ENCODE measurements at places on chromosomes 3 and 15.

- DNase-seq = no peak
Observed at GRCh38 chr3:173676094-173676493, 278.6 kb downstream of the NLGN1 start.

- DNase-seq = no peak
Observed at GRCh38 chr3:7520059-7520458, 659.1 kb downstream of the GRM7 start.

DNA sequence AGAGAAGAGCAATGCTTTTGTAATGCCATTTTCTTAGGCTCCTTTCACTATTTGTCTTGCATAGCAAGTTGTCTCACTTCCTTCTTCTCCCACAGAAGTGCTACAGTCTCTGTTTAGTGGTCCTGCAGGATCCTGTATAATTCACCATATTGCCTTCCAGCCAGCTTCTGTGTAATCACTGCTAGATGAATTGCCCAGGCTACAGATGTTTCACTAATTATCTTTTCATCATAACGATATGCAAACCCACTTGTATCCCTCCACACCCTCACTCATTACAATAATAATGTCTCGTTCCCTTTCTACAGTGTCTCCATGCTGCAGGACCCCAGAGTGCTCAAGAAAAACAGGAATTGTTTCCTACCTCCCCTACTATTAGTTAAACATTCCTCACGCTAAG, 402.9 kb downstream of the TBL1XR1 start:
- no peak for DNase-seq

GRCh38 chr3:59839810-59840515, 790.1 kb upstream of the CFAP20DC start:
- peak; percentile 8 for DNase-seq

DNA sequence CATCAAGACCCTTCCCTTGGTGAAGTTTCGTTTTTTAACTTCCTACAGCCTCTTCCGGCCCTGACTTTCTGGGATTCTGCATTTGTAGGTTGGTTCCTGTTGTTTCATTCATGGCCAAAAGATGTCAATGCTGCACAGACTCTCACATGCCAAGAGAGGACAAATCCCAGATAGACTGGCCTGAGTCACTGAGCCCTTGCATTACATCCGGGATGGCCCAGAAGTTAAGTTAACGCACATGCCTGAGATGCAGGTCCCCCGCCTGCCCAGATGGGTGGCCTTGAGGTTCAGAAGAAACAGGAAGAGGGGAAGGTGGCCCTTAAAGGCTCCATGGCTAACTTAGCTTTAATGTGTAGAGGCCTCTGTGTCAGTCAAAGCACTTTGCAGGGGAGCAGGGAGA, 51.6 kb upstream of the SRGAP3 start:
- DNase-seq = no peak

DNA sequence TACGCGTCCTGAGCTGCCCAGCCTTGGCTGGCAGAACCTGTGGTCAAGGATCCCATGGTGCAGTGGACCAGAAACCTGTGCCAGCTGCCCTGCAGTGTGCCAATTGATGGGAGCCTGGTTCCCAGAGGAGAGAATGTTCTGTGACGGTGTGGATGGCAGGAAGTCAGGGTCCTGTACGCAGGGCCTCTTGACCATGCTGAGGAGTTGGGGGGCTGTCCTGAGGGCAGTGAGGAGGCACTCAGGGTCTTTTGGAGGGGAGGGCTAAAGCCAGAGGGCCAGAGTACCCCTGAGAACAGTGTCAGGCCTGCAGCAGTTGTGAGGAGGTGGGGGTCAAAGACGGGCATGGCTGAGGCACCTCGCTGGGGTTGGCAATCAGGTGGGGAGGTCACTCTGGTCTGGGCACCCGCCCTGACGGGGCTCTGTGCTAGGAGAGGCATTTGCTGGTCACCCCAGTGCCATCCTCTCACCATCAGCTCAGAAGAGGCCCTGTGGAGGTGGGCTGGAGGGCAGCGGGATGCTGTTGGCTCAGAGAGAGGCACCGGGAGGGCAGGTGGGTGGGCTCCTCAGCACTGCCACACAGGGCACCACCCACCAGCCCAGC, 61.0 kb downstream of the SCN5A start:
- DNase-seq = no peak

- no peak for DNase-seq
Observed at GRCh38 chr3:89533275-89533674, 425.9 kb downstream of the EPHA3 start.

GRCh38 chr3:159679900-159680299, 308.7 kb upstream of the IL12A start:
- no peak for DNase-seq

GRCh38 chr3:8607234-8608040, 37.2 kb downstream of the SSUH2 start:
- no peak for DNase-seq

DNA sequence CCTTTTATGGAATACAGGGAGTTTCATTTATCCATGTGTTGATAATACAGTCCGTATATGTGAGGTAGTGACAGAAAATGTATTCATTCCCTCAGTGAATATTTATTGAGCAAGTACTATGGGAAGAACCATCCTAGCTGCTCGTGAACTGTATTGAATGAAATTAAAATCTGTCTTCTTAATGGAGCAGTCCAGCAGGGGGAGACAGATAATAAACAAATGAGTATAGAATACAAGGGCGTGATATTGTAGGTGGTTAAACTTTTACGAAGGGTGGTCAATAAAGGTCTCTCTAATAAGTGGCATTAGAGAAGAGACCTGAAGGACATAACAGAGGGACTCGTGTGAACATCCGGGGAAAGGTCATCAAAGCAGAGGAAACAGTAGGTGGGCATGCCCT, 62.7 kb upstream of the OSTN start:
- no peak for DNase-seq

- no peak for DNase-seq
Observed at GRCh38 chr3:24498391-24498790, 3.7 kb upstream of the THRB start.

DNA sequence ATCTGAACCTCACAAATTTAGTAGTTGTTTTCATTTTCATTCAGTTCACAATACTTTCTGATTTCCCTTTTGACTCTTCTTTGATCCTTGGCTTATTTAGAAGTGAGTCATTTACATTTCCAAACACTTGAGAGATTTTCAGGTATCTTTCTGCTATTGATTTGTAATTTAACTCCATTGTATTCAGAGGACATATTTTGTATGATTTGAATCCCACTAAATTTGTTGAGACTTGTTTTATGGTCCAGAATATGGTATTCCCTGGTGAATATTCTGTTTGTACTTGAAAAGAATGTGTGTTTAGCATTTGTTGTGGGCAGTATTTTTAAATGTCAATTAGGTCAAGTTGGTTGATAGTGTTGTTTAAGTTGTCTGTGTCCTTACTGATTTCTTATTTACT, 29.6 kb downstream of the FAN1 start:
- DNase-seq = no peak

GRCh38 chr3:117688583-117688982, 979.0 kb downstream of the TUSC7 start:
- no peak for DNase-seq

DNA sequence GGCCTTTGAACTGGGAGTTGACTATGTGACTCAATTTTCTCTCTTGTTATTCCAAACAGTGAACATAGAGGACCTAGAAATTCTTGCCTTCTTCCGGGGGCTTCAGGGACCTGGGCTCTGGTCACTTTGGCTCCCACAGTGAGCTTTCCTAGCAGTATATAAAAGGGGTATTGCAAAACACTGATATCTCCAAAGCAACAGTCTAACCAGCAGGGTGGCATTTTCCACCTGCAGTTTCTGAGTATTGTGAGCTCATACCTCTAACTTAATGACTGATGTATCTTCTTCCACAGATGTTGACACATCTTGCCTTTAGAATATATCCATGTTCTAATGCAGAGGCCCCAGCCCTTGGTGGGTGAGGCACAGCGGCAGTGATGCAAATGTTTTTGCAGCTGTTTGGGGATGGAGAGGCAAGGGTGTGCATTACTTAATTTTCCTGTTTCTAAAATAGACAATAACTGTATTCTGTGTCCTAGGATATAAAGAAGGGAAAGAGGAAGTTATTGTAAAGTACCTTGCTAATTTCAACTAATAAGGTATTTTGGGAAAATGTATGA, 45.7 kb upstream of the ADGRG7 start:
- no peak for DNase-seq

DNA sequence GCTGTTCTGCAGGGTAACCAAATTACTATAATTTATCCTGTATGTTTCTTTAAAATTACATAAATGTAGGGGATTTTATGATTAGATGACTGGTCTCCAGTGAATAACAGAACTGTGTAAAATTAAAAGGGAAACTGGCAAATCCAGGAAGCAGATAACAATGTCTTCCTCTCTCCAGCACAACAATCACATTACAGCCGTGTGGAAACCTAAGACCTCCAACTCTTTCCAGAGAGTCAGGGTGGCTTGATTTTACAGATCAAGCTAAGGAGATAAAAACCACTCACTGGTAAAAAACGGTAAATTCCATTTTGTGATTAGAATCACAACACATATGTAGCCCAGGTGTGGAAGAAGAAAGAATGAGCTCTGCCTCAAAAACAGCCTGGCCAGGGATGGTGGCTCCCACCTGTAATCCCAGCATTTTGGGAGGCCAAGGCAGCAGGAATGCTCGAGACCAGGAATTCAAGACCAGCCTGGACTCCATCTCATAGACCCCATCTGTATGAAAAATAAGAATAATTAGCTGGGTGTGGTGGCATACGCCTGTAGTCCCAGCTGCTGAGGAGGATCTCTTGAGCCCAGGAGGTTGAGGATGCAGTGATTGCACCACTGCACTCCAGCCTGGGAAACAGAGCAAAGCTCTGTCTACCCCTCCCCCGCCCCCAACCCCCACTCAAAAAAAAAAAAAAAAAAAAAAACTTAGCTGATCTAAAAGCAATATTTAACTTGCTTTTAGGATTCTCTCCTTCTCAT, 29.0 kb downstream of the IL17RD start:
- DNase-seq = no peak

DNA sequence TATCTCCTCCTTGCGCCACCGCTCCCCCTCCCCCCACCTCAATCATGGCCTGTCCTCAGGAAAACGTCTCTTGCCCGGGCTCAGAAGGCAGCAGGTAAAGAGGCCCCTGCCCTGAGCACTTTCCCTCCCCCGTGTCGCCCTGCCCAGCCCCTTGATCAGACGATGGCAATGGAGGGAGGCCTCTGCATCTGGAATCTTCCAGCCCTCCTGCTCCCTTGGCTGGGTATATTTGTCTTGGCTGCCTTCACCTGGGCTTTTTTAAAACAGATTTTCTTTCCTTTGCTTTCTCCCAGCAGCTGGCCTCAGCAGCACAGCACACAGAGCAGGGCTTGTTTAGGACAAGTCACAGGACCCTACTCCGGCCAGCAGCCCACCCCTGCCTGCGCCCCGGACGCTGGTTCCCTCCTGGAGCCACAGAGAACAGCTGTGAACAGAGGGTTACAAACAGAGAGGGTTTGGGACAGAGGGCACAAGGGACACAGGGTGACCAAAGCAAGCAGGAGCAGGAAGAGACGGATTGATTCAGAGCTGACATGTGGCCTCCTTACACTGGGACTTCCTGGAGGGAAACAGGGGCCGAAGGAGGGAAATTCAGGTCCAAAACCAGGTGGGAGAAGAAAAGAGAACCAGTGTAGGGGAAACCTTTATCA, 78.7 kb downstream of the ISG20 start:
- DNase-seq = no peak

- peak; percentile 59 for DNase-seq
Observed at GRCh38 chr15:43225201-43225949, 4.6 kb upstream of the EPB42 start.

DNA sequence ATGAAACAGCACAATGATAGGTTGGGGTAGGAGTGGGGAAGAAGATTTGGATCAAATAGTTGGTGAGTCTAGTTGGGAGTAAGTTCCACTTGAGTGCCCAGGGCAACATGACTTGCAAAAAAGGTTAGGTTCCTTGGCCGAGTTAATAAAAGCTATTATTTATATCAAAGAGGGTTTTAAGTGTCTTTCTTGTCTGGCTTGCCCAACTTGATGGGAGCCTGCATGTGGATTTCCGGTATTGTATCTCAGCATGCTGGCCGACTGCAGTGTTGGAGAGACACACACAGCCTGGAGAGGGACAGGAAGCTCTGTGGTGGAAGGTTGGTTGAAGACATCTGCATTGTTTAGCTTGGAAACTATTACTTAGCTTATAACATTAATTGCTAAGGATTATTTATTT, 449.5 kb upstream of the TBL1XR1 start:
- no peak for DNase-seq

- DNase-seq = no peak
Observed at GRCh38 chr3:140995881-140996280, 54.2 kb downstream of the SLC25A36 start.

DNA sequence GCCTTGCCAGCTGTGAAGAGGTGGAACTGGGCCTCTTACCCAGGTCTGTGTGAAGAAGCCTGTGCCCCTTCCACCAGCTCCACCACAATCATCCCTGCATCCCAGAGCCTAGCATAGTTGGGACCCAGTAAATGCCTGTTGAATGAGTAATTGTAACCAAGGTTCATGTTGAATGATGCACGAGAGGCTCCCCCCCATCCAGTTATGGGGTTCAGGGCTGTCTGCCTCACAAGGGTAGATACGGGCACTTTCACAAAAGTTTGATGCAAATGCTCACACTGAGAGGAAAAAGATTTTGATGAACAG, 29.5 kb upstream of the TSEN2 start:
- no peak for DNase-seq

GRCh38 chr3:124522082-124522625, 208.1 kb upstream of the UMPS start:
- DNase-seq = no peak

GRCh38 chr3:188358787-188359493, 205.0 kb downstream of the LPP start:
- no peak for DNase-seq

DNA sequence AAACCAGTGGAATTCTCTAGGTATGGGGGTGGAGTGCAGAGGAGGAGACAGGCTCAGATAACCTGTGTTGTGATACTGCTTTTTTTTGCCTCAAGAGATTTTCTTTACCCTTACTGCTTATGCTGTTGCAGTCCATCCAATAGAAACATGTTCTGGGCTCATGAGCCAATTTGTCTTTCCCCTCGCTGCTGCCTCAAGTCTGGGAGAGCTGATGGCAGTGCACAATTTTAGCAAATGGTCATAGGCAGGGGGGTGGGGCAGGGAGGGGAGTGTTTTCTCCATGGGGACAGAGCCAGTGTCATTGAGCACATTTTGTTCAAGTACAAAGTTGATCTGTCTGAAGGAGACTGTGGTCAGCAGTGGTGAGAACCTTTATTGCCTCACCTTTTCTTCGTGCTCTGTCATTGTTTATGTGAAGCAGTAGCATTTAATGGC, 134.9 kb downstream of the MBNL1 start:
- no peak for DNase-seq

DNA sequence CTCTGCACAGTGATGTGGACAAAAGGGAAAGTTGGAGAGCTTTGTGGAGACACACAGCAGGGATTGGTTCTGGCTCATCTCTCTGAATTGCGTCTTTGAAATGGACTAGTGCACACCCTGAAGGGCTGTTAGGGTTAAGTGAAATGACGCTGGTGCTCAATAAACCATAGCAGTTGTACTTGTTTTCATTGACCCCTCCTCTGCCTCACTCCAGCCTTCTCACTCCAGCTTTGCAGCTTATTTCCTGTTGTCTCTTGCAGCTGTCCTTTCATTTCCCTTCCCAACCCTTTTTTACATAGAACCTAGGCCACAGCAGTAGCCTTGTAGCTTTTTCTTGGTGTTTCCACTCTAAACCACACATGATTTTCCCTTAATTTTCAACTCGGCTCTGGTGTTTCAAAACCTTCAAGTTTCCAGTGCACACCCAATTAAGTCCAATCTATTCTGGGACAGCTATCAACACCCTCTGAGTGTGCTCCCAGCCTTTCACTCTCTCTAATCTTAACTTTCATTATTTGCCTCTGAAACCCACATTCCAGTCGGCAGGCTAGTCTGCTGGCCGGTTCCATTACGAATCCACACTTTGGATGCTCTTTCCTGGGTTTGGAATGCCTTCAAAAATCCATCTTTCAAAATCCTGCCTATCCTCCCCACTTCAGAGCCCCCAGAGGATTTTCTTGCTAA, 6.4 kb downstream of the C3orf52 start:
- DNase-seq = no peak

All from GM18507 (cell line).